Left renal cortex interstitium (tissue), 4 donors: ENCODE measurements at places on chromosomes 16 and 17. TPM values are rescaled to one million over a fixed set of nuclear protein-coding genes. Genes with fewer than 3 reads are reported as not detected.
A peak's percentile ranks its signal among the peaks of the same experiment; 100 is the strongest.

DNA sequence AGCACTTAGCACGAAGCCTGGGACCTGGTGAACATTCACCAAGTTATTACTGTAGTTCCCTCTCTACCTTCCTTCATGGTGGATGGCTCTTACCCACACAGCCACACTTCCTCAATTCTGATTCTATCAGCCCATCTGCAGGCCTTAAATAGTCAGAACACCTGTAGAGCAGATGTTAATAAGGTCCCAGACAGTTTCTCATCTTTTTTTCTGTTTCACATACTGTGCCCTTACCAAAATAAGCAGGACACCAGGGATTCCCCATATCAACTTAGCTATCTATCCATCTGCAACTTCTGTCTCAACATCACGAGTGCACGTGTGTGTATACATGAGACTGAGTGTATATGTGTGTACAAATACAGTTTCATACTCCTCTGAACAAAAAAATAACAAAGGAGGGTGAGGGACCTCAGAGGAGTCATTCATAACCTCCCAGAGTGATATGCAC, 2.8 kb downstream of the RECQL5 start:
- DNase-seq = no peak

DNA sequence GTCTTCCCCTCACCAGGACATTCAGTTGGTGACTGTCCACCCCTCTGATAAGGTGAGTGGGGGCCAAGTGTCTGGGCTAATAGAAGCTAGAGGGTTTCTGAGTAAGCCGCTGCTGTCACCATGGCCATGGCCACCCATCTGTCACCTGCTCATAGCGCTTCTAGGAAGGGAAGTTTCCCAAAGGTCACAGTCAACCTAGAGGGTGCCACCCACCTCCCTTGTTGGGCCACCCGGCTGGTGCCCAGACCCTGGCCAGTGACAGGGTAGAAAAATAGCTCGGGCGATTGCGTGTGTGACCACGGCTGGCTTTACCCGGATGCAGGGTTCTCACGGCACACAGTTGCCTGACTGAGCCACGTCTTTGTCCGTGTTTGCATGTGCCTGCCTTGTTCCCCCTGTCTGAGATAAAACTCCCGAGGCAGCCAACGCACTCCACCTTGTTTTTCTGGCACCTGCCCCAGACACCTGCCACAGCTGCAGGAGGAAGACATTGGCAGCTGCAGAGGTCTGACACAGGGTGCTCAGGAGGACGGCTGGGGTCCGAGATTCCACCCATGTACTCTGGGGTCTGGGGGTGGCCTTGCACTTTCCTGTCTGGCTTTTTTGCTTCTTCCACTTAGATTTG, 809 bp downstream of the PIRT start:
- DNase-seq = no peak

- DNase-seq = no peak
These were observed 7.3 kb downstream of the HS3ST4 start for GRCh38 chr16:25699069-25699468.

DNA sequence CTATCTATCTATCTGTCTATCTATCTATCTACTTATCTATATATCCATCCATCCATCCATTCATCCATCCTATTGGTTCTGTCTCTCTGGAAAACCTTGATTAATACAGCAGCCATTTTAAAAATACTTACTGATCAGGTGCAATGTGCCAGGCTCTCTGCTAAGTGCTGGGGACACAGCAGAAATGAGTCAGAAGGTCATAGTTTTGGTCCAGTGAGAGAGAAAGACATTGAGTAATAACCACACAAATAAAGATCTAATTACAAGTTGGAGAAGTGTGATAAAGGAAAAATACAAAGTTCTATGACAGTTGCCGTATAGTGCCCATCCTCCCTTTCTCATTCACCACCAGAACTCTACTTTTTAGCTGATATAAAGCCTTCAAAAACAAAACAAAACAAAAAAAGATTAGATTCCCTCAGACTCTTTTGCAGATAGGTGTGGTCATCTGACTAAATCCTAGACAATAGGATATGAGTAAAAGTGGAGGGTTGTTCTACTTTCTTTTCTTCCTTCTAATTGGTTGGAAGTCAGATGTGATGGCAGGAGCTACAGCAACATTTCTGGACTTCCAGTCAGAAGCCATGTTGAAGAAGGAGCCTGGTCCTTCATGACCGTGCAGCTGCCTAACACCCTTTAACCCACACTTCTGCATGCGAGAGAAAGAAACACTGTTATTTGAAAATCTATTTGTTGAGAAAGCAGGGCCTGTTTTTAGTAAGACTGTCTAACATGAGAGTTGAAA, 72.0 kb upstream of the TOX3 start:
- DNase-seq = no peak

DNA sequence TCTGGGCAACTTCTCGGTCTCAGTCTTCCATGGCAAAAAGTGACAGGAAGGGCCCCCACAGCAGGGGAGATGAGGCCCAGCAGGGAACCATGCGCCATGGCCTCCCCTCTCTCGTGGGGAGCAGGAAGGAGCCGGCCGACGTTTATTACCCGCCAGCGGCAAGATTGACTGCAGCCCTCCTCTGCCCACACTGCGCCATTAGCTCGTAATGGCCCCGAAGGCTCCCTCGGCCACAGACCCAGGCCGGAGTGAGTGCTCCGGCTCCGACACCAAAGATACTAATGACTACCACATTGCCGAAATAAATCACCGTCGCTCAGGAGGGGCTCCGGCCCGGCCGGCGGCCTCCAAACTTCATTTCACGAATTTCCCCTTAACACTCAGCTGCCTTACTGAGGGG, 226.9 kb downstream of the C16orf78 start:
- DNase-seq = no peak

- DNase-seq = no peak
These were observed 59.8 kb downstream of the BANP start for GRCh38 chr16:88010968-88011483.

The CDH1 gene
- 108 TPM for polyA plus RNA-seq

DNA sequence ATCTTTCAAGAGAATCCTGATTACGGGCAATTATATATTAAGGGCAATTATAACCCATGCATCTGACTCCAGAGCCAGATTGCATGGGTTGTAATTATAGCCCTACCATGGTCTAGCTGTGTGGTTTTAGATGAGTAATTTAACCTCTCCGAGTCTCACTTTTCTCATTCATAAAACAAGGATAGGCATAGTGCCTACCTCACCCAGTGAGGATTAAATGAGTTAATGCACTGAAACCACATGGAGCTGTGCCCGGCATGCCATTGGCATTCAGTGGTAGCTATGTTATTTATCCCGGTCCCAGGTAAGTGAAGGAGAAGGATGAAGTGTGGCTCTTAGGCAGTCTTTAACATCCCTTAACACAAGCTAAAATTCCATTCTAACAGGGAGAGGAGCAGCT, 6.3 kb downstream of the SNX20 start:
- DNase-seq = no peak

DNA sequence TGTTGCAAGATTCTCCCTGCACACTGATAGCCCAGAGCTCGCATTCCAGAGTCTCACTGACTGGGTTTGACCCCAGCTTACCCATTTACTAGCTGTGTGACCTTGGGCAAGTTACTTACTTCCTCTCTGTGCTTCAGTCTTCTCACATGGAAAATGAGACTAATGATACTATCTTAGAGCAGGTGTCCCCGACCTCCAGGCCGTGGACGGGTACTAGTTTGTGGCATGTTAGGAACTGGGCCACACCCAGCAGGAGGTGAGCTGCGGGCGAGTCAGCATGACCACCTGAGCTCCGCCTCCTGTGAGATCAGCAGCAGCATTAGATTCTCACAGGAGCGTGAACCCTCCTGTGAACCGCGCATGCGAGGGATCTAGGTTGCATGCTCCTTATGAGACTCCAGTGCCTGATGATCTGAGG, 15.8 kb downstream of the ANKFY1 start:
- DNase-seq = no peak

DNA sequence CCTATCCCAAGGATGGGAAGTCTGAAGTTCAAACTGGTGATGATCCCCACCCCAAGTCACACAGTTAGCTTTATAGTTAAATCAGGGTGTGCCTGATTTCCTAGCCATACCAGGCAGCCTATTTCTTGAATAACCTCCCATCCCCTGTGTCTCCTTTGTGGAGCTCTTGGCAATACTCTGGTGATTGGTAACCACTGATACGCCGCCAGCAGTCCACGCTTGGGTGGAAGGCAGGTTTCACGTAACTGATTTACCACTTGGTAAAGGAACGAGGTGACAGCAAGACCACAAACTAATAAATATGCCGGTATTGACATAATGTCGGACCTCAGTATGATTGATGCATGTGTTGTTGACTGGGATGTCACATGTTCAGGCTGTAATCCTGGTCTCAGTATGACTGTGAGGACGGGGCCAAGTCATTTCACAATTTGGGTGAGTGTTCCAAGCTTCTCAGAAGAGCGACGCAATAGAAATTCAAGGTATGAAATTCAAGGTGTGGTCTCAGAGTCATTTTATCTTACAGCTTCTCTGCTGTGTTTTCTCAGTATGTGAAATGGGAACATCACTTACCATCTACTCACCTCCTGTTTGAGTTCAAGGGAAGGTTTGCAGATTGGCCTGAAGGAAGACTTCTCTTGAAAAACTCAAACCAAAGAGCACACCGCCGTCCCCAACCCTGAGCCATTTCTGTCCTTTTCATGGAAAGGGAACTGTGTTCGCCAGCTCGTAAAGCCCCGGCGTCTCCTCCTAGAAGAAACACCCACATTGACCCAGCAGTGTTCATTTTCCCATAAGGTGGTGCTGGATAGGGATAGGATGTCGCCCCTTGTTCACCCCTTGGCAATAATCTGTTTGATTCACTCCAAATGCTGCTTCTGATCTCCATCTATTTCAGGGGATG, 678.9 kb downstream of the WWOX start:
- DNase-seq = no peak

- DNase-seq = no peak
These were observed 95.9 kb downstream of the OR1D5 start for GRCh38 chr17:2967515-2967914.

GRCh38 chr16:51592001-51592501, 441.0 kb upstream of the SALL1 start:
- DNase-seq = no peak

The CACNG3 gene
- polyA plus RNA-seq = 0.05 TPM

DNA sequence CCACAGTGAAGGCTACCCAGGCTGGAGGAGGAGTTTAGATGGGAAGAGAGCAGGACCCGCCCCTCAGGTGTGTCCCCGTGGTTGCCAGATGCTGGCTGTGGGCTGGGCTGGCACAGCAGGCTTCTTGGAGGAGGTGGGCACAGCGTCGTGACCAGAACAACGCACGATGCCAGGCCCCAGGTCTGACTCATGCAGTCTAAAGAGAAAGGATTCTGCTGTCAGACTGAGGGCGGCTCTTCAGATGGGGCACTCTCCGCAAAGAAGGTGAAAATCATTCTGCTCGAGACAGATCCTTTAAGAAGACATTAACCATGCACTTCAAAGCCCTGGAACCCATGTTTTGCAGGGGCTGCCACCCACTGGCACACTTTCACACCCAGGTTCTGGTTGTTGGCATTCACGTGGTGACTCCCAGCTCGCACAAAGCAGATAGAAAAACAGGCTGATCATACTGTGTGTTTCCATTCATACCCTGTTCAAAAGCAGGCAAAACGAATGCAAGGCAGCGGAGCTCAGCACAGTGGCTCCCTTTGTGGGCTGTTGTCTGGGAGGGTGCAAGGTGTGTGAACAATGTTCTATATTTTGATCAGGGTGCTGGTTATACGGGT, 19.0 kb downstream of the CACNG4 start:
- no peak for DNase-seq

DNA sequence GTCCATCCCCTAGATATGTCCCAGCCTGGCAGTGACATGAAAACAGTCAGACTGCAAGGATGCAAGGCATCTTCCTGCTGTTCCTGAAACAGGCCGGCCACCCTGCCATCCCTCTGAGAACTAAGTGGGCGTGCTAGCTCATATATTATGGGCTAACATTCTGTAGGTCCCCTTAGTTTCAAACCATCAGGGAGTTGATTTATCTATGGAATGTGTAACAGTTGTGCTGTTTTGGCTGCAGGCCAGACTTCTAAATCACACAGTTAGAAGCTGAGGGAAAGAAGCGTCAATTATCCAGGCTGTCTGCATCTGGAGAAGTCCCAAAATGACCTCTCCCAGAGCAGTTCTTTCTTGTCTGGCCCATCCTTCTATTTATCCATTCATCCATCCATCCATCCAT, 102.7 kb upstream of the DNAH9 start:
- peak; percentile 53 for DNase-seq

- DNase-seq = no peak
These were observed 19.7 kb upstream of the SLC4A1 start for GRCh38 chr17:44287651-44288050.

- no peak for DNase-seq
These were observed 12.6 kb upstream of the CLUH start for GRCh38 chr17:2723997-2724783.

GRCh38 chr17:38885044-38885727, 15.3 kb downstream of the LASP1 start:
- DNase-seq = no peak

DNA sequence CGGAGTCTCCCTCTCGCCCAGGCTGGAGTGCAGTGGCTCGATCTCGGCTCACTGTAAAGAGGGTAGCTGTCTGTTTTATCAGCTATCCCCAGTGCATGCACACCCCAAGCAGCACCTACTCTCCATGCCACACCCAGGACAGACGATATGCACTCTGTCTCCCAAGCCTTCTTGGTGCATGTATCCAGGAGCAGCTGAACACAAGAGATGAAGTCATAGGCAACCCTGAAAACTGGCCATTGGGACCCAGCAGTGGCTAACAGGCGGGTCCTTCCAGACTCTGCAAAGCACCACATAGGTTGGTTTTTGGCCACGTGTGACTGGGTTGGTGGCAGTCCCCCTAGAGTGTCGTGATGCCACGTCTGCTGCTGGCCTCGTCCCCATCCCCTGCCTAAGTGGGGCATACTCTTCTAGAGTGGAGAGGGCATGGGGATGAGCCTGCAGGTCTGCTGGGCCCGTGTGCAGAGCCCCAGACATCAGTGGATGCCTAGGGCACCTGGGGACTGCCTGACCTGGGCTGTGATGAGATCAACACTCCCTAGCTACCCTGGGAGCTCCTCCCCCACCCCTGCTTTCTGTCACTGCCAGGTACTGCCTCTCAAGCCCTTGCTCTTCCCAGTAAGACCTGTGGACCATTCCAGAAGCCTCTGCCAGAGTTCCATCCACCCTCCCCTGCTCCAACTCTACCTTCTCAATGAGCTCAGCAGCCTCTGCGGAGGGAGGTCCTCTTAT, 9.3 kb downstream of the PDE6G start:
- no peak for DNase-seq

DNA sequence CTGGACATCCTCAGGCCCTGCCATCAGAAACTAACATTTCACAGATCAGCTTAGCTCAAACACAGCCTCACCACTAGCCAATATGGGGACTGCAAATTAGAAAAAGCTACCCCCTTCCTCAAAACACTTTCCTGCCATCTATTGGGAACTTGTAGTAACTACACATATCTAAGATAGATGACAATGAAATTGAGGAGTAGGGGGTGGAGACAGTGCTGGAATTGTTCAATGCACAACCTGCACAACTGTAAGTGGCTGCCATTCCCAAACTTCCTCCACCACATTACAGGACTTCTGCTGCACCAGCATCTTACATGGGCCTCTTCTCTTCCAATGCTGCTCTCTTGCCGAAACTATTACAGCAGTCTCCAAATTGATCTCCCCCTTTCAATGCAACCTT, 21.9 kb downstream of the AIPL1 start:
- no peak for DNase-seq

The SAMD14 gene
- 21.7 TPM for polyA plus RNA-seq

- no peak for DNase-seq
These were observed 69.8 kb downstream of the MGAT5B start for GRCh38 chr17:76938009-76938408.

- DNase-seq = no peak
These were observed 295.3 kb downstream of the MAP2K4 start for GRCh38 chr17:12316021-12316420.

The CDH5 gene
- 56.4 TPM for polyA plus RNA-seq

The SEPTIN12 gene
- 0.30 TPM for polyA plus RNA-seq

GRCh38 chr16:52552643-52553042, 5.7 kb upstream of the TOX3 start:
- DNase-seq = no peak
